ENCODE measurements at places on chromosomes 11 and 22.

GRCh38 chr22:17012267-17012666 is 4.2 kb upstream of the GAB4 start:
- DNase-seq, result no peak

DNA sequence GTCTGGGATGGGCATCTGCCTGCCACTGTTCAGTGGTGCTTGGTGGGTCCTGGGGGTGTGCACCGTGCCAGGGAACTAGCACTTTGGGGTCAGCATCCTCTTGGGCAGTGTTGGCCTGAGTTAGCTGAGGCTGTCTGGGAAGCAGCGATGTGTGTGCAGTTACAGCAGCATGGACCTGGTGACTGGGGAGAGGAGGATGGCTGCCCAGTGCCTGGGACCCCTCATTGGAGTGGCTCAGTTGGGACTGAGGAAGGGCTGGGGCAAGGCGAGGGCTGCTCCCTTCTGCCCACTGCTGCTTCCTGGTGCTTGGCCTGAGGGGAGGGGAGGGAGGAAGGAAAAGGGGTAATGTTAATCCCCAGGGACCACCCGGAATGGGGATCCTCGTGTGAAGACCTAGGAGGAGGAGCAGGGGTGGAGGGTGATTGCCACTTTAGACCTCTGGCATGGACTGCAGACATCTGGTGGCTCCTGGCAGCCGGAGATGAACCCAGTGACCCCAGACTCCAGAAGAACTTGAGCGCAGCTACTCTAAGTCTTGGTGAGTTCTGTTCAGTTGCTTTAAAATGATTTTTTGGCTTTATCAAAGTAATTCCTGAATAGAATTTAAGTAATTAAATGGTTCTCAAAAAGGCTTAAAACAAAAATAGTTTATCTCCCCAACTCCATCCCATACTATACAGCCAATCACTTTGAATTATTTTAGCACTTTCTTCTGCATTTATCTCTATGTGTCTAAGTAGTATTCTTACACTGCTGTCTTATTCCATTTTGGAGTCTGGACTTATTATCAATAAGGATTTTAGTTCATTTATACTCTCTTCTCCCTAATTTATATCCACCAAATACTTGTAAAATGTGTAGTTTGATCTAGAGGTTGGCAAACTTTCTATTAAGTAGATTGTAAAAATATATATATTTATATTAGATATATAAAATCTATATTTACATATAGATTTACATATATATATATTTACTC is 15.4 kb upstream of the TMEM191C start:
- DNase-seq, result no peak

- no peak for DNase-seq
These were observed 20.5 kb downstream of the ZNF280B start for GRCh38 chr22:22487869-22488597.

GRCh38 chr11:65095974-65096806 is at the start of gene VPS51:
Gene VPS51, plus strand, starts transcription at chr11:65096214. Its CDS starts 37 bp downstream, at chr11:65096251.
- peak; percentile 86 for DNase-seq

GRCh38 chr22:47446331-47446730 is 683.9 kb downstream of the TBC1D22A start:
- no peak for DNase-seq

- DNase-seq, result no peak
These were observed 1.3 kb downstream of the PARVB start for GRCh38 chr22:44025171-44026065.

DNA sequence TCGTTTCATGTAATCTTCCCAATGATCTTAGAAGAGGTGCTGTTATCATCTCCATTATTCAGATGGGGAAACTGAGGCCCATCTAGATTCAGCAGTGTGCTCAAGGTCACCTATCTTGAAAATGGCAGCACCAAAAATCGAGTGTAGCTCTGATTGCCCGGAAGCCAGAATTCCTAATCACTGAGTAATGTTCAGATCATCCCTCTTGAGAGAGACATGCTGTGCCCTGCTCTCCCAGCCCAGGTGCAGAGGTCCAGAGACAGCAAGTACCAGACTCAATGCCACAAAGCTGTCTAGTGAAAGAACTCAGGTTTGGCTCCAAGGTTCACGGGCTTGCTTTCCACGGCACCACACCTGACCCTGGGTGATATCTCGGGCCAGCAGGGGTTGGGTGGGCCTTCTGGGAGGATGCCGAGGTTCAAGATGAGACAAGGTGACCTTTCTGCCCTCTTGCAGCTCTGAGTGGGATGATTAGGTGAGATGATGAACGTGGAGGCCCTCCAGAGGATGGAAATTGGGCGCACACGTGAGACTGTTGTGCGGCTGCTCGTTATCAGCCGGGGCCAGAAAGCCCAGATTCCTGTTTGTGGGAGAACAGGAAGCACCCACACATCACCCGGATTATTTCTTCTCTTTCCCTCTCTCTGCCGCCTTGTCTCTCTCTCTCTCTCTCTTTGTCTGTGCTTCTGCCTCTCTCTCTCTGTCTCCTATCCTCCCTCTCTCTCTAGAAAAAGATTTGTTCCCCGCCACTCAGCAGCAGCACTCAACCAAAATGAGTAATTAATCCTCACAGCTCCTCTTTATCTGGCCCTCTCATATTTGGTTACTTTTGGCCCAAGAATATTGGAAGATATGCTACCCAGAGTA is 19.0 kb upstream of the RASD2 start:
- DNase-seq, result no peak

DNA sequence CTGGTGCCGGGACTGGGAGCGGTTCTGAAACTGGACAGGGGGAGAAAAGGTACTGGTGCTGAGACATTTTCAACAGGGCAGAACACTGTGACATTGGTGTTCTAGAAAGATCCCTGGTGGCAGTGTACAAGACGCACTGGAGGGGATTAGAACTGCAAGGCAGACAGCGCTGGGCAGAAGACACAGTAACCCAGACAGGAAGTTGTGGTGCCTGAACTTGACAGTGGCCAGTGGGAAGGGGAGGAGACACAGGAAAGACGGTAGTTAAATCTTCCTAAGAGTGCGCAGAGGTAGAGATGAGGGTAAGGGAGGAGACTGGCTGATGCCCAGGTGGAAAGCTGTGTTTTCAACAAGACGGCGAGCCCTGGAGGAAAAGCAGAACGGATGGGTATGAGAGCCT is 24.5 kb downstream of the FAM227A start:
- no peak for DNase-seq

DNA sequence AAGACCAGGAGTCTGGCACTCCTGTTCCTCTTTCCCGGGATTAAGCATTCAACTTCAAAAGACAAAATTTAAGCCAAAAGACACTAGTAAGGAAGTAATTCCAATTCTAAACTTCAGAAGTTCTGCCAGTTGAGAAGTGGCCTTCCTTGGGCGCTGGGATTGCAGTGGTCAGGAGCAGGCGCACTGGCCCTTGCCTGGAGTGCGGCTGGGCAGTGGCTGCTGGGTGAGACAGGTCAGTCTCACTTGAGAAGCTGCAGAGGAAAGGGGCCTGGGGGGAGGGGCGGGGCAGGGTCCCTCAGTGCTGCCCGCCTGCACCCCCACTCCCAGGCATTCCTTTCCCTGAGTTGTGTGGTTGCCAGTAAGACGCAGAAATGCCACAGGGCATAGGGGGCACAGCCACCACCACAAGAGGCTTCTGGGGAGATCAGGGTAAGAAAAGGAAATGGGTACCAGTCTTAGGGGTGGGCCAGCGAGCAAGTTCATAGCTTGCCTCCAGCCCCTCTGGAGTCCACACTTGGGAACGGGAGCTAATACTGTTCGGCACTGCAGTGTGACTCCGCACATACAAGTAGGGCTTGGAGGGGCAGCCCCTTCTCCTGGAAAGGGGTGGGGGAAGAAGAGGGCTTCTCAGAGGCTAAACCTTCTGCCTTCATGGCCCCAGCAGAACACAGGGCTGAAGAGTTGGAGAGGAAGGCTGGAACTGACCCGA is 5.5 kb downstream of the MRPL49 start:
- DNase-seq, result no peak

DNA sequence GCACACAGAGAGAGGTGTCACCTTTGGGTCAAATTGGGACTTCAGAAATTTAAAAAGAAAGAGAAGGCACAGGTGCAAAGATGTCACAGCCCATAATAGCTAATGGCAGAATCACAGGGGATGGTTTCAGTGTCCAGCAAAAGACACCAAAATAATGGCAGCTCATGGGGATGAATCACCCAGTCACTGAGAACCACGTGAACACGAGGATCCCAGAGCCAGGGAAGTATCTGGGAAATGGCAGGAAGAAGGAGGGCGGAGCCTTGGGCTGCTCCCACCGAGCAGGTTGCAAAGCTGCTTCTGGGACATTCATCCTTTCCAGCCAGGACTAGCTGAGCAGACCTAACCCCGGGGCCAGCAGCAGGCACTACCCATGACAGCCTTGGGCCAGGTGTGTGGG is 45.6 kb downstream of the TRMU start:
- no peak for DNase-seq

DNA sequence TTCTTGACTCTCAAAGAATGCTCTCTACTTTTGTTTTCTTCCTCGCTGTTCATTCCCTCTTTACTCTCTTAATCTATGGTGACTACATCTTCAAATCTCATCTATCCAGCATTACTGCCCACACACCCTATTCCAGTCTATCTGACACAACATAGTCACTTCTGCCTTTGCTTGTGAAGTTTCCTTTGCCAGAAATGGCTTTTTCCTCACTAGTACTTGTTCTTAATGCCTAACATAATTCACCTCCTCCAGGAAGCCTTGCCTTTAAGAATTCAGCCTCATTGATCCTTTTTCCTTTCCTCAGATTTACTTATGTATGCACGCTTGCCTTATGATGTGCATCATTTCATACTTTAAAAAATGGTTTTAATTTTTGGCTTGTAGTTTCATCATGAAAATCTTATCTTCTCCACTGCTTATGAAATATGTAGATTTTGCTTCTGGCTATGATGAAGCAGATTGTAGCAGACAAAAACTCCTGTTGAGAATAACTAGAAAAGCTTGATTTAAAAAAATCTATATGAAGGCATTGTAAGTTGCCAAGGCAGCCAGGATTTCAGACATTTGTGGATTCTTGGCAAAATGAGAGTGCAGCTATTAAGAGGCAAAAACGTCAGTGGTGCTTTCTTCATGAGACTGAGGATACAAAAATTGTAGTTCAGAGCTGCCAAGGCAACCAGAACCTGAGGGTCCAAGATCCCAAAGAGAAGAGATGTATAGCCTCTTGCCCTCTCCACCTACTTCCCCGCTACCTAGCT is 31.8 kb downstream of the RNF169 start:
- no peak for DNase-seq

DNA sequence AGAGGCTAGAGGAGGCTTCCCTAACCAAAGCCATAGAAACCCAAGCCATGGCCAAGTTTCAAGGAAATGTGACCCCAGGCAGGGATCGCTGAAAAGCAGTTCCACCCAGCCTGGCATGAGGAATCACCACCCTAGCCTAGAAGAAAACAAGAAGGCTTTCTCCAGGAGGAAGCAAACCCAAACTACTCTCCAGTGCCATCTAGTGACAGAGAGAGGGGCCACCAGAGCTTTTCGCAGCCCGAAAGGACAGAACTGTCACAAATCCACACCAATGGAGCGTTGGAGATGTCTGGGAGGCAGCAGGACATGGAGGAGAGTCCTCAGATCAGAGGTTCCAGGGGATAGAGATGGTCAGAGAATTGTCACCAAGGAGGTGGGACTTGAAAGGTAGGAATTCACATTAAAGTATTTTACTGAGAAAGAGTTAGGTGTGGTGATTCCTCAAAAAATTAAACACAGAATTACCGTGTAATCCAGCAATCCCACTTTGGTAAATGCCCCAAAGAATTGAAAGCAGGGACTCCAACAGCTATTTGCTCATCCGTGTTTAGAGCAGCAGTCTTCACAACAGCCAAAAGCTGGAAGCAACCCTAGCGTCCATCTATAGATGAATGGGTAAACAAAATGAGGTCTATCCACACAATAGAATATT is 67.3 kb upstream of the NUP50 start:
- DNase-seq, result peak; percentile 72

DNA sequence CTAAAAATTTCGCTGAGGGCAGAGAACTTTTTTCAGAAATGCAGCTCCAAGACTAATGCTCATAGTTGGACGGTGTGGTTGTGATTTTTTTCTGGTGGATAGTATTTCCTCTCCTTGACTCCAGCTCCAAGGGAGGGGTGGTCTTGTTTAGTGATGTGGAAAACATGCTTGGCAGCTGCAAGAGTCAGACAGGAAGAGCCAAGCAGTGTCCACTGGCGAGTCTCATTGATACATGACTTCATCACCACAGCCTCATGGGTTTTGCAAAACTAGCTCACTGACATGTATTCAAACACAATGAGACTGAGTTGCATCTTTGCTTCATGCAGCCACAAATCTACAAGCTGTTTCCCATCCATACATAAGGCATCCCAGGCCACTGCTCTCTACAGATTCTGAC is 7.3 kb upstream of the KCNJ1 start:
- no peak for DNase-seq

GRCh38 chr22:37043209-37043827 is 8.2 kb upstream of the KCTD17 start:
- no peak for DNase-seq

GRCh38 chr11:1839924-1840779 is 1.4 kb downstream of the TNNI2 start:
- DNase-seq, result no peak

GRCh38 chr11:113519989-113520613 is 44.9 kb upstream of the DRD2 start:
- DNase-seq, result no peak

DNA sequence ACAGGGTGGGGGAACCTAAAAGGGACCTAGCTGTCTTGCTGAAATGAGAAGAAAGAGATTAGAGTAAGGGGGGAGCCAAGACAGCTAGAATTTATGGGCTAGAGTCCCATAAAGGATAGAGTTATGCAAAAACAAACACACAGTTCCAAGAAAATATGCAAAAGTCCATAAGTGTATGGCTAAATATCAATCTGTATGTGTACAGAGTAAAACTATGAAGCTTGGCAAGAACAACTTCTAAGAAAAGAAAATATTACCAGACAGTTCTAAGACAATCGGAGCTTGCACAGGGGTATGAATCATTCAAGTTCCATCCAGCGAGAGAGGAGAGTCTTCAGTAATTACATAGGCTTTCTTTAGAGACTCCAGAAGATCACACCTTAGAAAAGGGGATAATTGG is 41.8 kb downstream of the GDPD4 start:
- no peak for DNase-seq

- DNase-seq, result no peak
These were observed 104.1 kb downstream of the TRIM44 start for GRCh38 chr11:35766651-35767050.

DNA sequence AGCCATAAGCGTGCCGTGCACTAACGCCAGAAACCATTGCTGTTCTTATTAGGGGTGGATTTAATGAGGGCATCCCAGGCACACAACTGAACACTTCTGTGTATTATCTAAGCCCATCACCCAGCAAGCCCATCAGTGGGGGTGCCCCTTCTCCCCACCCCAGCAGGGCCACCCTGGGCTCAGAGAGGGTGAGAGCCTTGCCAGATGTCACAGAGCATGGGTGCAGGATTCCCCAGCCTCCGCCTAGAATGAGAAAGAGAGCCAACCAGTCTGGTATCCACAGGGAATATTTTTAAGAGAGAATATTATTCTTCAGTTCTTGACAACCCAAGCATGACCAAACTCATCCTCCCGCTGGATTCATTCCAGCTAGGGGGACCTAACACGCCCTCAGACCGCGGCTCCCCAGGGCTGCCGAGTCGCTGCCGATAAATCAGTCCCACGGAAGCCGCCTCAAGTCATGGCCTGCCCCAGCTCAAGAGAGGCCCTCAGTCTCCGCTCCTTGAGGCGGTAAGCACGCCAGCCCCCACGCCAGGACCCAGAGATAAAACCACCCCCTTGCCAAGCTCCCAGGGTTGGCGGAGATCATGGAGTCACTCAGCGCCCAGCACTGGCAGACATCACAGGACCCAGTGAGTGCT is 47.2 kb downstream of the MN1 start:
- no peak for DNase-seq

- no peak for DNase-seq
These were observed 5.5 kb downstream of the CYP2R1 start for GRCh38 chr11:14886513-14886912.

Measured in Calu3 (cell line).